WTC11 (cell line): ENCODE measurements at places on chromosomes 4 and X. TPM values are rescaled to one million over a fixed set of nuclear protein-coding genes. Genes with fewer than 3 reads are reported as not detected.
A peak's percentile ranks its signal among the peaks of the same experiment; 100 is the strongest.

Gene PPID
- total RNA-seq: 38.3 to 40.5 TPM (median 40.3 TPM) in 3 replicates

Gene ETDB
- not detected in 3 replicates for total RNA-seq

Gene GLRA2
- total RNA-seq: not detected in 3 replicates

DNA sequence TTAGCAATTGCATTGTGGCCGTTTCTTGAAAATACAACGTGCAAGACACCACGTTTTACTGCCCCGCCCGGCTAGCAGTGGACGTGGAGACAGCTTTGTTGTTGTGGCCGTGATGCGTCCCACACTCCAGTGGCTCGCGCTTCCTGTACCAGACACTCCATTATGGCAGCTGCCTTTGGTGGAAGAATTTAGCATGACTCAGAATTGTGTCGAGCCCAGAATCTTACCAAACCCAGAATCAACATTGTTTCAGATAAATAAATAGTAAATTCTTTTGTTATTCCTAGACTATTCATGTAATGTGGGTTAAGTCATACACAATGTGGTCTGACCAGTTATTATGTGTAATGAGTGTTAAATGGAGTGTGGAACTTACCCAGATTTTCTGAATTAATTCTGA, 25.3 kb upstream of the S100P start:
- no peak for DNase-seq

DNA sequence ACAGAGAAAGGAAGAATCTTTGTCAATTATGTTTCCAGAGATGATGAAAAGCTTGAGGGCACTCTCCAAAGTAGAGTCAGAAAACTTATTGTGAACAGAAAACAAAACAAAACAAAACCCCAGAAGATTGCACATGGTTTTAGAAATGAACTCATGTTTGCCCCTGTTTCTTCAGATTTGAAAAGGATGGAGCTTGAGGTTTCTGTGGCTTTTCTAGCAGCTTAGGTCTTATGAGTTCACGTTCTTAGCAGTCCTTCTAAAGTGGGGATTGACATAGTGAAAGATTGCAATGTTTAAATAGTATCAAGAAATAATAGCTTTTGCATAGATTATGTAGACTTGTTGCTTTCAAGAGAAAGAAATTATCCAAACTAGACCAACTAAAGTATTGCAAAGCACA, 421.8 kb downstream of the GBA3 start:
- no peak for DNase-seq

GRCh38 chr4:2261110-2261852, 628 bp downstream of the MXD4 start:
- peak; percentile 48 for DNase-seq

- no peak for DNase-seq
Measured at GRCh38 chr4:26525136-26525770, 35.0 kb upstream of the CCKAR start.

GRCh38 chr4:68141852-68142251, 12.2 kb upstream of the TMPRSS11F start:
- DNase-seq: no peak

DNA sequence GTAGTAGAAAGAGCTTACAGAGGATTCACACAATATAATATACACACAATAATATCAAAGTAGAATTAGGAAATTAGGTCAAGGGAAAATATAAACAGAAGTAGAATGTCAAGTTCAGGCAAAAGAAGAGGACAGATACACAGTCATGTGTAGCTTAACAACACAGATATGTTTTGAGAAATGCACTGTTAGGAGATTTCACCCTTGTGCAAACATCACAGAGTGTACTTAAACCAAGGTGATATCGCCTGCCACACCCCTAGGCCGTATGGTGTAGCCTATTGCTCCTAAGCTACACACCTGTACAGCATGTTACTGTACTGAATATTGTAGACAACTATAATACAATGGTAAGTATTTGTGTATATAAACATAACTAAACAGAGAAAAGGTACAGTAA, 110.0 kb upstream of the EDNRA start:
- no peak for DNase-seq

GRCh38 chr4:22987870-22988269, 295.1 kb downstream of the GBA3 start:
- no peak for DNase-seq

DNA sequence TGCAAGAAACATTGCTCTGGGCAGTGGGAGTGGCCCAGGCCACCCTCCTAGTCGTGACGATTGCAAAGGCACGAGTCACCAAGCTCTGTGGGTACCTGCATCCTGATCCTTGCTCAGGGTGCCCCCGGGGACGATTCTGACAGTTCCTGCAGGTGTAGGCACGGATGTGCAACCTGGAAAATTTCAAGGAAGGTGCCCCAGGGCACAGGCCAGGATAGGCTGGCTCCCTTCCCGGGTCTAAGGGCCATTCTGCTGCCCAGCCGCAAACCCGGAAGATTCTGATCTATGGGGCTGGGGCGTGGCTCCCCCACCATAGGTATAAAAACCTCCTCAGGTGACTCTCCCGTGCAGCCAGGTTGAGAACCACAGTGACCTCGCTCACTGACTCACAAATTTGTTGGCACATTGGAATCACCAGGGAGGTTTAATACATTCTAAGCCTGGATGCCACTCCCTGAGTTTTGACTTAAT, 228.5 kb downstream of the PTTG2 start:
- DNase-seq: no peak

DNA sequence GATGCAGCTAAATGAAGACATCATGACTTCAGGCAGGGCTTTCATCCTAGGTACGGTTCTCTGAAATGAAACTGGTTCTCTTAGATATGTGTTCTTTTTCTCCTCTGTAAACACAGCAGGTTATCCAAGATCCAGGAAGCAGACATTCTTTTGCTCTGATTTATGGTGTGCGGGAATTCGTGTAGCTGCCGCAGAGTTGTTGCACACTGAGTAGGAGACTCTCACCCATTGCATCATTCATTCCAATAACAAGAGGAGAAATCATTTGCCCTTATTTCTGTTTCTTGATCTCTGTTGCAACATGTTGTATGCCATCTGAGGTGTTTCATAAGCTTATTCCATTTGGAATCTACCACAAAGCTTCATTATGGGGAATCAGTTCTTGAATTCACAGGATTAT, 133.6 kb upstream of the VCX2 start:
- no peak for DNase-seq

- DNase-seq: no peak
Measured at GRCh38 chrX:6382284-6382683, 152.6 kb downstream of the VCX3A start.

DNA sequence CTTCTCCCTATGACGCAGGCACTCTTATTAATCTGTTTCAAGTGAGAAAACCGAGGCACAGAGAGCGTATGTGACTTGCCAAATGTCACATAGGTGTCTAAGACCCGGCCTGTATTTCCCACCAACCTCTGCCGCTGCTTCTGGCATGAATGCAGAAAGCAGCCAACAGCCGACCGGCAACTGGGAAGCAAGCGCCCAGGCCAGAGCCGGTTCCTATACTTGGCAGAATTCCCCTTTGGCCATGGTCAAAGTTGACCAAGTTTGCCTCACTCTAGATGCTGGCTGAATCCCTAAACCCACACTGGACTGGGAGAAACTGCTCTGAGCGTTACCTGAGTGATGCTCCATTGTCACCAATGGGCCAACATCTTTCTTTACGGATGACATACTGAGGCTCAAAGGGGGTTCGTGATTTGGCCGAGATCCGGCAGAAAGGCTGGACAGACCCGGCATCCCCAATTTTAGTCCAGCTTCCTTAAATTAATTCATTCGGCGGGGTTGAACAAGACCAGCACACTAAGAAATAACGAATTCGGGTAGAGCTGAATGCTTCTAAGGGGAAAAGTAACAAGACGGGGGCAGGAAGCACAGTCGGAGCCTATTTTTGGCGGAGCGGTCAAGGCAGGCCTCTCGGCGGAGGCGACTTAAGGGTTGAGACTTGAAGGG, 11.2 kb downstream of the MSX1 start:
- DNase-seq: no peak

DNA sequence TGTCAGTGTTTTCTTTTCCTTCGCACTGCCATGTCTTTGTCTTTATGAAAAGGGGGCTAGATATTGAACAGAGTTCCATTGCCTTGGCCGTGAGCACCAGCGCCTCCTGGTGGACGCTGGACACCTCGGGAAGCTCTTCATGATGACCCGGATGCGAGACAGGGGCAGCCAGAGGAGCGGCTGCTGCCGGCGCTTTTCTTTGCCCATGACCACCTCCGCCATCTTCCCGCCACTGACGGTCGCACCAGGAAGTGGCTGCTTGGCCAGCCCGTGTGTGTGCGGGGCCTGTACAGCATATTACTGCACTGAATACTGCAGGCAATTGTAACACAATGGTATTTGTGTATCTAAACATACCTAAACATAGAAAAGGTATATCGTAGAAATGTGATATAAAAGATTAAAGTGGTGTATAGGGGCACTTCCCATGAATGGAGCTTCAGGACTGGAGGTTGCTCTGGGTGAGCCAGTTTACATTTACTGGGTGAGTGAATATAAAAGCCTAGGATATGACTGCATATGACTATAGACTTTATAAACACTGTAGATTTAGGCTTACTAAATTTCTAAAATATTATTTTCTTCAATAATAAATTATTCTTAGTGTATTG, 15.8 kb upstream of the GRIA2 start:
- DNase-seq: peak; percentile 81

DNA sequence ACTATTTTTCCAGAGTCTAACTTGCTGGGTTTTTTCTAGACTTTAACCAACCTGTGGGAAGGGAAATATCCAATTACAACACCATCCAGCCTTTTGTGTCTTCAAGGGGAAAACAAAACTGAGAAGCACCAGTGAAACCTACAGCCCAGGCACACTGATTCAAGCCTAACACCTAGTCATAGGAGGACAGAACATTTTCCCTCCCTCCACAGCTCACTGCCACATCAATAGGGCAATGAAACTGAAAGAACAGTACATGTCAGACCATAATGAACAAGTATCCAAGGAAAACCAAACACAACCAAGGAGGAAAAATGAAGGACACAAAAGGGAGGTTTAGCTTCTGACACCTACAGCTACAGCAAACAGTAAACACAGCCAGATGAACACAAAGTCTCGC, 17.6 kb downstream of the MAGEA8 start:
- DNase-seq: no peak

- no peak for DNase-seq
Measured at GRCh38 chrX:43595931-43596330, 60.2 kb upstream of the MAOA start.

GRCh38 chr4:79017481-79017880, 78.2 kb upstream of the PAQR3 start:
- no peak for DNase-seq

- no peak for DNase-seq
Measured at GRCh38 chr4:182102576-182102975, 140.6 kb upstream of the TENM3 start.

GRCh38 chr4:105548483-105548882, 3.9 kb upstream of the ARHGEF38 start:
- DNase-seq: no peak

- DNase-seq: no peak
Measured at GRCh38 chr4:111068883-111069282, 446.0 kb upstream of the PITX2 start.

- DNase-seq: no peak
Measured at GRCh38 chrX:69510137-69510715, 6.1 kb downstream of the NALF2 start.

DNA sequence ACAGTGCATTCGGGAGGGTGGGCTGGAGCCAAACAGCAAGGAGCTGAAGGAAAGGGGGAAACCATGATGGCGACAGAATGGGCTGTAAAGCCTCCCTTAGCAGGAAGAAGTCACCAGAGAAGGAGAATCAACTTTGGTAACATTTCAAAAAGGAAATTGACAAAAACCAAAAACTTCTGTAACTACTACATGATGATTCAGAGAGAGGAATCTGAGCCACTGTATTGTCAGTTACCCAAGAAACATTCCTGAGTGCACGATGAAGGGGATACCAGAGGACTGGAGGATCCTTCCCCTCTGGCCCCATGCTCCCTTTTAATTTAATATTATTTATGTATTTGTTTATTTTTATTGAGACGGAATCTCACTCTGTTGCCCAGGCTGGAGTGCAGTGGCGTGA, 26.3 kb downstream of the PDHA1 start:
- DNase-seq: no peak

DNA sequence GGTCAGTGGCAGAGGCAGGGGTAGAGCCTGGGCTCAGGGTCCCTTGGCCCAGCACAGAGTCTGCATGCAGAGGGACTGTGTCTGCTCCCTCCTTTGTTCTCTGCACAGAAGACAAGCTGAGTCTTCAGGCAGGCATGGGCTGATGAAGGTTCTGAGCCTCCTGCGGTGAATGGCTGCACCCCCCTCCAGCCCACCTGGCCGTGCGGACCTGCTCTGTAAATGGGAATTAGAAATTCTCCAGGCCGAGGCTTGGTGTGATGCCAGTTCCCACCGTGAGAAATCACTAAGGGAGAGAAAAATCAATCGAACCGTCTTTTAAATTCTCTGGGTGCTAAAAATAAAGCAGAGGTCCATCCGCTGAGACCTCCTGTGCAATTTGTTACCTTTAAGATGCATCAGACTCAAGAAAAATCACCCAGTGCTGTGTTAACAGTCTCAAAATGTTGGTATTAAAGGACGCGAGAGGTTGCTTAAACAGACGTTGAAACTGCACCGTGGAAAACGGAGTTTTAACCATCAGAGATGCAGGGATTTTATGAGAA, 96.0 kb downstream of the WFS1 start:
- no peak for DNase-seq

DNA sequence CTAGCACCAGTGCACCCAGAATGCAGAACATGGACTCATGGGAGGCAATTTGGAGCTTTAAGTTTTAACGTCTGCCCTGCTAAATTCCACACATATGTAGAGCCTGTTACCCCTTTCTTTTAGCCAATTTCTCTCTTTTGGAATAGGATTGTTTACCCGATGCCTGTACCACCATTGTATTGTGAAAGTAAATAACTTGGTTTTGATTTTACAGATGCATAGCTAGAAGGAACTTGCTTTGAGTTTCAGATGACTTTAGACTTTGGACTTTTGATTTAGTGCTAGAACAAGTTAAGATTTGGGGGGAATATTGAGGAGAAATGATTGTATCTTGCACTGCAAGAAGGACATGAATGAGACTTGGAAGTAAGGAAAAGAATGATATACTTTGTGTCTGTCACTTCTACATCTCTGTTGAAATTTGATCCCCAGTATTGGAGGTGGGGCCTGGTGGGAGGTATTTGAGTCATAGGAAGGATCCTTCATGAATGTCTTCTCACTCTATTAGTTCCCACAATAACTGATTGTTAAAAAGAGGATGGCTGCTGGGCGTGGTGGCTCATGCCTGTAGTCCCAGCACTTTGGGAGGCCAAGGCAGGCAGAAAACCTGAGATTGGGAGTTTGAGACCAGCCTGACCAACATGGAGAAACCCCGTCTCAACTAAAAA, 794.8 kb upstream of the LCORL start:
- no peak for DNase-seq
